ENCODE measurements at places on chromosomes 6 and 20.

DNA sequence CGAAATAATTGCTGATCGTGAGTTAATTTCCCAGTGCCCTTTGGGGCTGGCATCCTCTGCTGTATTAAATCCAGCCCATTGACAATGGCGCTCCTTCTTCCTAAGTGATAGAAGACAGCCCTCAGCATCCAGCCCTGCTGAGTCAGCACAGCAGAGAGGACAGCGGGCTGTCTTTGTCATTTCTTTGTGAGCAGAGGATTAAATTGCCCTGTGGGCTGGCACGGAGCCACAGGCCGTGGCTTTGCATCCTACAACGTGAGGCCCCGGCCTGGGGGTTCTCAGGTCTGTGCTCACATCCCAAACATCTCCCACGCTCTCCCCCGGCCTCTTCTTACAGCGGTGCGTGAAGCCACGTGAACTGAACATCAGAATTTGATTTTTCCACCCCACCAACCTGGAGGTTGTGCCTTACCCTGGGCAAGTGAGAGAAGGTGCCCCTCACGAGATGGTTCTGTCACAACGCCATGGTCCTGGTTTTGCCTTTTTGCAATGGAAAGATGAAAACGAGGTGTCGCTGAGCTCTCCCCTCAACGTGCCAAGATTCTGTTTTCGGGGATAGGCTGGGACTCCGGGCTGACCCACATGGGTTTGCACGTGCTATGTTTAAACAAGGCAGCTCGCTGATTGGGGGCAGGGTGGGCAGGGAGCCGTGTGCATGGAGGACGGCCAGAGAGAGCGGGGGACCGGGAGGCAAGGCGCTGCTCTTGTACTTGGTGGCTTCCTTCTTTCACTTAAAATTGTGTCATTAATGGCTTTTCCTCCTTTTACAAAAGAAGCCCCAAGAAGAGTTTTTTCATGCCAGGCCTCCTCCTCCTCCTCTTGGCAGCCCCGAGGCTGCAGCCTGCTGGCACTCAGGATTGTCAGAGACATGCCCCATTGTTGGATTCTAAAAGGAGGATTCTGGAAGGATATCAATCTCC lies 19.5 kb downstream of the CDH4 start:
- no peak for DNase-seq

- DNase-seq, result no peak
These were observed 28.5 kb upstream of the GATA5 start for GRCh38 chr20:62504323-62504722.

DNA sequence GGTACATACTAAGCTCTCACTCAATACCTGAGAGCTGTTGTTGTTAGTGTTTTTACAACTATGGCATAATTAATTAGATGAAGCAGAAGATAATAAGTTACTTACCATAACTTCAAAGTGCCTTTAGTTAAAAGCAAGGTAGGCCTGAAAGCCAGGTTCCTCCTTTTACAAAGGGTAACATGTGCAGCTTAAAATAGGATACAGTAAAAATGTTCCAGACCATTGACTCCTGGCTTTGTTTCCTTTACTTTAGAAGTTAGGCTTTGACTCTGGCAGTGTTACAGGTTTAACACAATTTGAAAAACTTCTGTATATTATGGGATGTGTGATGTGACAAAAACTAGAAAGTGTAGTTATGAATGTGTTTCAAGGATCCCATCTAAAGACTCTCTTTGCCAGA lies 522.5 kb downstream of the EPM2A start:
- DNase-seq, result no peak

- DNase-seq, result no peak
These were observed 15.9 kb upstream of the ZNF133 start for GRCh38 chr20:18272451-18272850.

GRCh38 chr20:62142252-62143080 lies 728 bp downstream of the PSMA7 start:
- no peak for DNase-seq

DNA sequence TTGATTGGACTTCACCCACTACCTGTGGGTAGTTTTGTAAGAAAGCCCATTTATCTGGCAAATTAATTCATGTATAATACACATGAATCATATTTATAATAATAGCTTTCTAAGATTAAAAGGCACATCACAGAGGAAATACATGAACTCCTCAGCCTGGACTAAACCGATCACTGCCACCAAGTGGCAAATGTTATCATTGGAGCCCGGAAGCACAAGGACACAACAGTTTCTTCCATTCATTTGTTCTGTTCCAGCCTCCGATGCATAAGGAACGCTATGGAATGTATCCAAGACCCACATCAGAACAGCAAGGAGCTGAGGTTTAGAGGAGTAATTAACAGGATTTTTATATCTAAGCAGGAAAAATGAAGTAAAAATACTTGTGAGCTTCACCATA lies 13.9 kb upstream of the IPCEF1 start:
- DNase-seq, result peak; percentile 30

- no peak for DNase-seq
These were observed 151.8 kb downstream of the FOXC1 start for GRCh38 chr6:1761477-1761877.

Measured in fibroblast of the conjunctiva (primary cell).